ENCODE measurements at places on chromosomes 11 and 22. TPM values are rescaled to one million over a fixed set of nuclear protein-coding genes. Genes with fewer than 3 reads are reported as not detected.
A peak's percentile ranks its signal among the peaks of the same experiment; 100 is the strongest.

- no peak for DNase-seq
Observed at GRCh38 chr11:130439160-130439519, 9.3 kb upstream of the ADAMTS15 start.

GRCh38 chr11:75633409-75634066, 35.3 kb downstream of the MAP6 start:
- DNase-seq: no peak

GRCh38 chr11:28072321-28072720, 35.6 kb downstream of the KIF18A start:
- DNase-seq: no peak

DNA sequence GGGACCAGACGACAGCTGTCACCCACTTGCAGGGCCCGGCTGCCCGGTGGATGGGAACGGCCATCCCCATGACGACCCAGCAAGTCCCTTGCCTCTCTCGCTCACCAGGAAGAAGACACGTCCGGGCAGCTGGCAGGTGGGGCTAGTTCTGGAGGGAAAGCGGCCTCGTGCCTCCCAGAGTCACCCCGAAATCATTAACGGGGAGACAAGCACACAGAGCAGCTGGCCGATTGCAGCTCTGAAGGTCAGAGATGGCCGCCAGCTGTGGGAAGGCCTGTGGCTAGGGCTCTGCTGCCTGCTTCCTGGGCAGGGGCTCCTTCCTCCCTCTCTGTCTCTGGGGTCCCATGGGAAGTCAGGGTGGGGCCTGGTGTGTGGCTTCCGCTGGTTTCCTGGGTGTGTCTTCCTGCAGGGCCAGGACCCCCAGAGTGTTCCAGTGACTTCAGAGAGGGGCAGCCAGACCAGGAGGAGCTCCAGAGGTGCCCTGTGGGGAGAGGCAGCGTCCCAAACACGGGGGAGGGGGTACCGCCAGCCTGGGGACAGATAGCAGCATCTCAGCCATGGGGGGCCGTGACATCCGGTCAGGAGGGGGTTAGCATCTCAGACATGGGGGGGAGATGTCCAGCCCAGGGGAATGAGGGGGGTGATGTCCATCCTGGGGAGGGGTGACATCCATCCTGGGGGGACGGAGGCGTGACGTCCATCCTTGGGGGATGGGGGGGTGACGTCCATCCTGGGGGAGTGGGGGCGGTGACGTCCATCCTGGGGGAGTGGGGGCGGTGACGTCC, 114.9 kb downstream of the KCNQ1 start:
- DNase-seq: no peak

GRCh38 chr22:36027579-36027934, 1.1 kb downstream of the RBFOX2 start:
- DNase-seq: peak; percentile 10

- DNase-seq: peak; percentile 29
Observed at GRCh38 chr11:35714882-35715627, 52.5 kb downstream of the TRIM44 start.

DNA sequence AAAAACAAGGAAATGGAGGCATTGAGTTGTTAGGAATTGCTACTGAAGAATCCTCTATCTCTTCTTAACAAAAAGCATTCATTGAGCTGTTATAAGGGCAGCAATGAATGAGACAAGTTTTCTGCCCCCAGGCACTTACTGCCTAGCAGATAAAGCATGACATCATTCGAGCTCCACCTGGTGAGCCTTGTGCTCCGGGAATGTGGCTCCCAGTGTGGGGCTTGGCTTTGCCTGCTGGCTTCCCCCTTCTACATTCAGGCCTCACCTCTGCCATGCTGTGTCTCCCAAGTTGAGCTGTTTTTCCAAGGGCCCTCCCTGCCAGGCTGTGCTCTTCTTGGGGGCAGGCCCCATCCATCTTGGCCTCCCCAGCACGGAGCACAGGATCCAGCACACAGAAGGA, 56.9 kb upstream of the EIF3D start:
- peak; percentile 29 for DNase-seq

DNA sequence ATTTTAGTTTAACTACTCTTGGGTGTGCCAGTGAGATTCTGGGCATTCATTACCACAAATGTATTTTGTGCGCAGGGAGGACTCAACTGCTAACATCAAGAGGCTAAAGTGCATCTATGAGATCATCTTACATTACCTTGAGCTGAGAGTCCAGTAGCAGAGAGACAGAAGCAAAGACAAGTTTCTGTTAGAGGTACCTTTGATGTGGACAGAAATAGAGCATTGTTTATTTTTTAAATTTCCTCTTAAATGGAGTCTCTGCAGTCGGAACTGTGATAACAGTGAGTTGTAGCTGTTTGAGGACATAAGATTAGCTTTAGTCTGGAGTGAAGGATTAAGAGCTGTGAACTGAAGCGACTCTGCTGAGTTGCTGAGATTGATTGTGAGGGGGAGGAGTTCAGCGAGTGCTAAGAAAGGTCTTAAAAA, 297.0 kb downstream of the CADM1 start:
- no peak for DNase-seq

GRCh38 chr11:76248210-76248609, 41.9 kb upstream of the WNT11 start:
- no peak for DNase-seq

- no peak for DNase-seq
Observed at GRCh38 chr22:36907253-36908195, 5.9 kb upstream of the CSF2RB start.

GRCh38 chr11:123407130-123407995, 22.7 kb upstream of the GRAMD1B start:
- DNase-seq: peak; percentile 57

DNA sequence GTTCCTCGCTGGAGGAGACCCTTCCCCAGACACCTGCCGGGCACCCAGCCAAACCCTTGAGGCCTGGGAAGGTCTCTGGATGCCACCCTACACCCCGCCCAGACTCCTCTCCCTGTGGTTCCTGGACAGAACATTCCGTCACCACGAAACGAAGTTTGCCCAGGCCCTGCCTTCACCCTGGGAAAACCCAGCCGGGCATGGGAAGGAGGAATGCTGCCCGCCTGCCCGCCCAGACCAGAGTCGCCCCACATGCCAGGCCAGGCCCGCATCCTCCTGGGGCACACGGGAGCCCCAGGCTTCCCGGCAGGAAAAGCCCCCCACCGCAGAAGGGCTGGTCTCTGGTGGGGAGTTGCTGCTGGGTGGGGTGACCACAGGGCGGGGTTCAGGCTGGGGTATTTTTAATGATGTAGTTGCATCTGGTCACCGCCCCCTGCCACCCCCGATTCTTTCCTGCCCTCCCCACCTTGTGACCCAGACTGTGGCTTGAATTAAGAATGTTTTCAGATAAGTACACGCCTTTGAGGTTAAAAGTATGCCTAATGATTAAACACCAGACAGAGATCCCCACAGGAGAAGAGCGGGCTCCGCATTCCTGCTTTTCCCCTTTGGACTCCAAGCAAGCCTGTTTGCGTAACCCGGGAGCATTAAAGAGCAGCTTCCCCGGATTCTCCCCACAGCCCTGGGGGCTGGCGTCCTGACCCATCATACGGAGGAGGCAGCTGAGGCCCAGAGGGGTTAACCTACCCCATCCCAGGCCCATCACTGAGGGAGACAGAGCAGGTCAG, 44.6 kb upstream of the PPARA start:
- DNase-seq: no peak

- no peak for DNase-seq
Observed at GRCh38 chr11:45266676-45267020, 19.5 kb downstream of the SYT13 start.

DNA sequence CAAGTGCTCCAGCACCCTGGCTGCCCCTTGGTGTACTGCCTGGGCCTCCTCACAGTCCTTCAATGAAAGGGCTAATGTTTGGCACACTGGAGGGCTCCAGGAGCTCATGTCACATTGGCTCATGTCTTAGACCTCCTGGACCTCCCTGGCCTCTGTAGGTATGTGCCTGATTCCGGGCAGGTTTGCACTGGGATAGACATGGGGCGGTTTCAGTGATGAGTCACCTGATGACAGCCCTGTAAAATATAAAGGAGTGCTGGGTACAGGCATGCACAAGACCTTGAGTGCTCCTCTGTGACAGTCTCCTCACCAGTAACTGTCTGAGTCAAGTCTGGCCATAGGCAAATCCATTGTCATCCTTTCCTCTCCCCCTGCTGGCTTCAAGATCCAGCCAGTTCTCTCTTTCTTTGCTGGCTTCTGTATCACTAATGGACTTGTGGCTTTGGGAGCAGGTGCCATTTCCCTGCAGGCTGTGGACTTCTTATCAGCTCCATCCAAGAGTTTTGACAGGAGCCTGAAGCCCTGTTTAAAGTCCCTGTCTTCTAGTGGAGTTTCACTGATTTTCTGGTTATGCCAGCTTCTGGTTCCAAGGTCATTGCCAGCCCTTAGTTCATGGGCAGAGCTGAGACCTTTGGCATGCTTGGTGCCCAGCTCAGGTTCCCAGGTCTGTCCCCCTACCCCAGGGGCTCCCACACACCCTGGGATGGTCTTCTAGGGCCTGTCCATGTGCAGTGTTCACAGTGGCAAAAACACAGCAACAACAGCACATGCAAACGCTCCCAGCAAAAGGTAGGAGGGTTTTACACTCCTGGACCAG, 22.7 kb upstream of the P2RY2 start:
- DNase-seq: no peak

DNA sequence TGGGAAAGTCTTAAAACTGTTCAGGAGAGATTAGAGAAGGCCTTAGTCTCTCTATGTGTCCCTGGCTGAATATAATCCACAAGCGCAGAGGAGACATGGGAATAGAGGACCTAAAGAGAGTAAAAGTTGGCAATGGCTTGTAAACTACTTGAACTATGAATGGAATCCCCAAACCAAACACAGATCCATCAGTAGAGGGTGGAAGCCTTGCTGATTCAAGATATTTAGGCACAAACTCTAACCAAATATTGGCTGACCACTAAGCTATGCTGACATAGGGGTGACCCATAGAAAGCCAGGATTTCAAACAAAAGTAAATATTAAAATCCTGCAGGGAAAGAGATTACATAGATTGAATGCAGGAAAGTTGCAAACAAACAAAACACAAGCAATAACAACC, 439.2 kb downstream of the DLG2 start:
- DNase-seq: no peak

DNA sequence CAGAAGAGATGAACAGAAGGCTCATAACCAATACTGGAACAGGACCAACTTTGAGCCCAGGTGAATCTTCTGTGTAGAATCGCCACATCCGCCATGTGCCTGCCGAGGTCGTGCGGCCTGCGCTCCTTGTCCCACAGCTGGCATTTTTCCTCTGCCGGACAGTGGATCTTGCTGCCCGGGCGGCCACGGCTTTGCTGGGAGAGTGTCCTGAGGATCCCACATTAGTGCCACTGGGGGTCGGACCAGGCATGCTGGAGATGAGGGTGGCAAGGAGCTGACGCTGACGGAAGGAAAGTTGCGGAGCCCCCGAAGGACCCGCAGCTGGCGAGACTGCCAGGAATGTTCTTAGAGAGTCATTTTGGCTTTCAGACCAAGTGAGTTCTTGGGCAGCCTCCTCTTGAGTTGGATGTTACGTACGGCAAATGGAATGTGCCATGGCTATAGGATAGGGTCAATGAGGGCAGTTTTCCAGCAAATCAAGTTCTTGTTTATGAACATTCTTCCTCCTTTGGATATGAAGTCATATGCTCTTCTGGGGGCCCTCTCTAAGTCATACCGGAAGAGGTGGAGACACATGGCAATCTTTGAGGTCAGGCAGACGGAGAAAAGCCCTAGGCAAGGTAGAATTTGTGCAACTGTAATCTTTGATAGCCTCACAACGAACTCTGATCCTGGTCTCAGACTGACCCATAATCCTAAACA, 57.4 kb upstream of the NUP160 start:
- DNase-seq: peak; percentile 78

DNA sequence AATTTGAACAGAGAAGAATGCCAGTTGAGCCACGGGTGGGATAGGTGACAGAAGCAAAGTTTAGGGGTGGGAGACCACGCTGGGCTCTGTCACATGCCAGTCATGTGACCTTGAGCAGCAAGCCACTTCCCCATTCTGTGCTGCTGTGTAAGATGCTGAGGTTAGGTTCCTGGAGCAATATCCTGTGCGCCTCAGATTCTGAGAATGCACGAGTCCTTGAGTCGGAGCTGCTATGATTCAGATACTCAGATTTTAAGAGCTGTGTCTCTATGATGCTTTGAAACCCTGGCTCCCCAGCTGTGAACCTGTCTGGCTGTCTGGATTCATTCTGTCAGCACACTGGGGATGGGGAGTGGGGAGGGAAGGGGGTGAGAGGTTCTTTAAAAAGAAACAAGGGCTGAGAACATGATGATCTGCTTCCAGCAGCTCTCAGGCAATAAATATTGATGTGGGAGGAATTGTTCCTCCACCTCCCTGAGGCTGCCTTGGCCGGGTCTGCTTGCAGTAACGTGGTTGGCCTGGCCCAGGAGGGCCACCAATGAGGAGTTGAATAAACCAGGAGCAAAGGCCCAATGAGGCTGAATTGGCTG, 24.0 kb downstream of the SLCO2B1 start:
- DNase-seq: peak; percentile 28

GRCh38 chr11:849104-849824, 6.6 kb downstream of the TSPAN4 start:
- no peak for DNase-seq

DNA sequence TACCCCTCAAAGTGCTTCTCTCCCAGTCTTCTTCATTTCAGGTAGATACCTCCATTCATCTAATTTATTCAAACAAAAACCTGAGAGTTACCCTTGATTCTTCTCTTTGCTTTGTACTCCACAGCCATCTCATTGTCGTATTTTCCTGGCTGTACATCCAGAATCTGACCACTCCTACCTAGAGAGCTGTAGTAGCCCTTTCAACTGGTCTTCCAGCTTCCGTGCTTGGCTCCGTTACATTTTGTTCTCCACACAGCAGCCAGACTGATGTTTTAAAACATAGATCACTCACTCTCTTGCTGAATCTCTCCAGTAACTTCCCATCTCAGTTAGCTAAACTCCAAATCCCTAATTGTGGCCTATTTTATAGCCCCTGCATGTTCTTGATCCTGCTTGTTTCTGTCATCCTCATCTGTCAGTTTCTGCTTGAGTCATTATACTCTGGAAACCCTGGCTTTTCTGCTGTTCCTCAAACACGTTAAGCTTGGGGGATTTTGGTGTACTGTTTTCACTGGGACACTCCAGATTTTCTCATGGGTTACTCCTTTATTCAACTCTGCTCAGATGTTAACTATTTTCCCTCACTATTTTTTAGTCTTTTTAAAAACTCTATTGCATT, 7.4 kb downstream of the SPCS2 start:
- no peak for DNase-seq

Gene ZNF202
- 12.7 TPM for total RNA-seq

Gene MOV10L1
- total RNA-seq: not detected

Gene MFRP
- total RNA-seq: not detected

Gene RIMBP3B
- total RNA-seq: 0.53 TPM

Gene ZFTA
- total RNA-seq: 20.3 TPM

Gene MEI1
- total RNA-seq: not detected

Gene PLCB3
- total RNA-seq: 38.3 TPM

Gene CYTH4
- total RNA-seq: not detected

Gene CCDC89
- 5.0 TPM for total RNA-seq

Gene OR8D1
- total RNA-seq: not detected

Gene TNNT3
- 2.3 TPM for total RNA-seq

Data from SJCRH30 (cell line).